A172 (cell line): ENCODE measurements at places on chromosomes 6 and 20.

GRCh38 chr6:107101211-107101610 lies 14.1 kb downstream of the BEND3 start:
- DNase-seq: no peak

- DNase-seq: no peak
Measured at GRCh38 chr6:47250302-47250701, 59.4 kb downstream of the TNFRSF21 start.

DNA sequence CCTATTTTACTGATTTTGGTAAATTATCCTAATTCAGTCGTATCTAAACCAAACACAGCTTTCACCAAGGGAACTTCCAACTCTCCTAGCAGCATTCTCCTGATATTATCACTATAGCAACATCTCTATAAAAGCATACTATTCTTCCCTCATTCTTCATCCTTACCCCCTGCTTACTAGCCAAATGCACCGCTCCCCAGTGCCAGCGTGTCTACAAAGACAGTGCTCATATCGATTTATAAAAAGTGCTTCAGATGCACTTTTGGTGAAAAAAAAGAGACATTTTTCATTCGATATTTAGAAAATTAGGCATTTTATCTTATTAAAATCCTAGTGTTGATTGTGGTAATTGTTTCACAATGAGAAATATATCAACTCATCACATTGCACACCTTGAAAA lies 74.0 kb downstream of the SYNE1 start:
- no peak for DNase-seq

DNA sequence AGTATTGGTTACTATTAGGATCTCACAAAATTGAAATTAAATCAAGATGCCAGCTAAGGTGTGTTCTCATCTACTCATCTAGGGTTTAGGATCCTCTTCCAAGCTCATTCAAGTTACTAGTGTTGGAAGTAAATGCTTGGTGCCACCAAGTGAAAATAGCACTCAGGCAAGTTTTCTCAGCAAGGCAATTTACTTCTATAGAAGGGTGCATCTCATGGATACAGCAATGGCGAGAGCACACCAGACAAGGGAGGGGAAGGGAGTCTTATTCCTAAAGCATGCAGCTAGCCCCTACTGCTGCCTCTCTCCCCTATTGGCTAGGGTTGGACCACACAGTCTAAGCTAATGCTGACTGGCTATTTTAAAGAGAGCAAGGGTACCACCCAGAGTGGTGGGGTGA lies 23.0 kb upstream of the FAM8A1 start:
- DNase-seq: no peak

DNA sequence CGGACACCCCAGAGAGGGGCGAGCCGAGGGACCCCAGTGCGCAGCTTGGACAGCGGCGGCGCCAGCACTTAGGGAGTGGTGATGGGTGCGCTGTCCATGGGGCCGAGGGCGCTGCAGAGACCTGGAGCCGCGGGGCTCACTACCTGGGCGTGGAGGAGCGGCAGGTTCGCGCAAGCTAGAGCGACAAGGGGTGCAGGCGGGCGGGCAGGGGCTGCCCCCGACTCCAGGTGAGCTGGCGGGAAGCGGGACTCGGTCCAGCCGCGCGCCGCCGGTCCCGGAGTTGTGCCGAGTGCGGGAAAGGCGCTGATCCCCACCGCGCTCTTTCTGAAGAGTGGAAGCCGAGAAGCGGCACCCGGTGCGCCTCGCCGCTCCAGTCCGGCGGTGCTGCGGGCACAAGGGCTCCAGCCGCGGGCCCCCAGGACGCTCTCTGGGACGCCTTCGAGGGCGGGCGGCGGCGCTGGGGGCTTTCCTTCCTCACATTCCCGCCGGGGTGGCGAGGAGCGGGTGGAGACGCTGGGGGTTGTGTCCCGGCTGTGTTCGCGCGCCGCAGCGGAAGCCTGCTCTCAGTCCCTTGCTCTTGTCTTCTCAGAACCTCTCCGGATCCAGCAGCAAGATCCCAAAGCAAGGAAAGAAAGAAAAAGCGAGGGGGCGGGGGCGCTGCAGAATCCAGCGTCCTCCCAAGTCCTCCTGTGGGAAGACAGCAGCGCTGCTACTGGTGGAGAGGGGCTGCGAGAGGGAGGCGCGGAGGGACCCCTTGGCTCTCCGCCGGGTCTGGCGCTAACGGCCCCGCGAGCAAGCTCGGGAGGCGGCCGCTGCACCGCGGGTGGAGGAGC lies at the start of gene B3GAT2:
TSS of gene B3GAT2 (minus strand) at position 610 of the 833 bp plus-strand sequence. CDS start 631 bp downstream, outside the sequence.
- no peak for DNase-seq

DNA sequence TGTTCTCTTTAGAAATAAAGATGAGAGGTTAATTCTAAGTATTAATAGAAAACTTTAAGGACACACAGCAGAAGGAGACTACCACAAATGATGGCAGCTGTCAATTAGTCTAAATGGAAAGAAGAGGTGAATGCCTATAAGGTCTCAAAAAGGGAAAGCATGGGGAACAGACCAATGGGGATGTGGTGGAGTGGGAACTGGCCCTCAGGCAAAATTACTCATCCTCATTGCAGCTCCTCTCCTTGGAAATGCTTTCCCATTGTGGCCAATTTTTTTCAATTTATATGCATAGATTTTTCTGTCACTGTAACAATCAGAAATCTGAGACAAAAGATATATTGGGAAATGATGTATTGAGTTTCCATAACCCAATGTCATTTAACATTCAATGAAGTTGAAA lies 222.9 kb upstream of the DEFB112 start:
- peak; percentile 21 for DNase-seq

- no peak for DNase-seq
Measured at GRCh38 chr20:40880063-40880728, 148.4 kb upstream of the TOP1 start.

DNA sequence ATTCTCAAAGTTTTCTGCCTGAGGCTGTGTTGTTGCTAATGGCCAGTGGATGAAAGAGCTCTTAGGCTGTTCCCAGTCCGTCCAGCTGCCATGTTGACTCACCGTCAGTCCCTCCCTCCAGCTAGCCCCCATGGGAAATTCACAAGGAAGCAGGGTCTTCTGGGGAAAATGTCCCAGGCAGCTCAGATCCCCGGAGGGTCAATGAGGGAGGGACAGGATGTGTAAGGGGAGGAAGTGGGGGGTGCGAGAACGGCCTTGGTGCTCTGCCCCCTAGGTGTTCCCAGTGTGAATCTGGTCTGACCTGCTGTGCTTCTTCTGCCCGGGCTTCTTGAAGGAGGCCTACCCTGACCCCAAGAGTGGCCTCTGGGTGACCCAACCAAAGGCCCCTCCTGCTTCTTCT lies 65.9 kb downstream of the CEBPB start:
- DNase-seq: no peak

DNA sequence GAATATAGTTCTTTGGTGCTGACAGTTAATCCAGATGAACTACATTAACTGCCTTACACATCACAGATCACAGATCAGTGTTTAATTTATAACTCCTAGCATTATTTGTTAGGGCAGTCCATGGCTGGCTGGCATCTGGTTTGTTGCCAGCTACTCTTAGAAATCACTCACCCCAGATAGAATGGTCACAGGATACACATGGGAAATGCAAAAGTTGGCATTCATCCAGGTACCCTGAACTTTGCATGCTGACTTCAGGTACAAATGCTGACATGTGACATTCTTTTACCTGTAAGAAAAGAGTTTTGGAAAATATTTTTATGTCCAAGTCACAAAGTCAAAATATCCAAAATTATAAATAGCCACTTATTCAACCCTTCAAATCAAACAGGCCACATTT lies 20.2 kb downstream of the FBXL4 start:
- DNase-seq: no peak

DNA sequence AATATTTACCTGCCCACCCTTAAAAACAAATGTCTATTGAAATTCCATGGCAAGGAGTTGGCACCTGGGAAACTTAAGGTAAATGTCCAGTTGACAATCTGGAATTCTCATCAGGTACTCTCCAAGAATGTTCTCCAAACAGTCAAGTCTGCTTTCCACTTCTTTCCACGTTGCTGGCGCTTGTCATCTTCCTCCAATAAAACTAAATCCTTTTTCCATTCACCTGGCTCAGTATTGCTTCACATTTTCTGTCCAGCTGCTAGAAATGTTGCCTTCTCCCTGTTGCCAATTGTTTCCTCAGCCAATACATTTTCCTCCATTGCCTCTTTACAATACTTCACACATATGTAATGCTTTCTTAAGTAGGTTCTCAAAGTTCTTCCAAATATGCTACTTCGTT lies 1288.1 kb upstream of the MAP3K7 start:
- DNase-seq: no peak

DNA sequence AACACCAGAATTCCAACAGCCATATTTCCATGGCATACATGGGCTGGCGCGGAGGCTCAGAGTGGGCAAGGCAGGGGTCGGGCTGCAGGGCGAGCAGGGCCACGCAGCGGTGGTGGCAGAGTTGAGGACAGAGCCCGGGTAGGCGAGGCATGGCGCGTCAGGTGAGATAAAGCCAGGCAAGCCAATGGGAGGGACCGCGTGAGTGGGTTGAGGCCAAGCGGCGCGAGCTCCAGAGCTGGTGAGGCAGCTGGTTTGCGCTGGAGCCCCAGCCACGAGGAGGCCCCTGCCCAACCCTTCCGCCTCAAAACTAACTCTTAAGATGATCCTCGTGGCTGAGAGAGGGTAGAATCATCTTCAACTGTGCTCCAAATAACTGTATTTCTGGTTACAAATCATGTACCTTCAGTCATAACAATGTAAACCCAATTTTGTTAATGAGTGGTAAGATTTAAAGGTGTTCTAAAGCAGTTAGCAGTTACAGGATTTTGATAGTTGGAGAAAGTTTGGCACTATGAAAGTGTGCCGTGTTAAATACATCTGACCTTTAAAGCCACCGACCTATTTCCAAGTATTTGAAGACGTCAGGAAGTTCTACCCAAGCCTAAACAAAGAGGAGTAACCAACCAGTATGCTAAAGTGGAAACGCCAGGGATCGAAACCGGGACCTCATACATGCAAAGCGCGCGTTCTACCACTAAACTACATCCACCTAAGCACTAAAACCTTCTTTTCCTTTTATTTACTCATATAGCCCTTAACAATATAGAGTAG lies 107.9 kb downstream of the GPX5 start:
- no peak for DNase-seq

DNA sequence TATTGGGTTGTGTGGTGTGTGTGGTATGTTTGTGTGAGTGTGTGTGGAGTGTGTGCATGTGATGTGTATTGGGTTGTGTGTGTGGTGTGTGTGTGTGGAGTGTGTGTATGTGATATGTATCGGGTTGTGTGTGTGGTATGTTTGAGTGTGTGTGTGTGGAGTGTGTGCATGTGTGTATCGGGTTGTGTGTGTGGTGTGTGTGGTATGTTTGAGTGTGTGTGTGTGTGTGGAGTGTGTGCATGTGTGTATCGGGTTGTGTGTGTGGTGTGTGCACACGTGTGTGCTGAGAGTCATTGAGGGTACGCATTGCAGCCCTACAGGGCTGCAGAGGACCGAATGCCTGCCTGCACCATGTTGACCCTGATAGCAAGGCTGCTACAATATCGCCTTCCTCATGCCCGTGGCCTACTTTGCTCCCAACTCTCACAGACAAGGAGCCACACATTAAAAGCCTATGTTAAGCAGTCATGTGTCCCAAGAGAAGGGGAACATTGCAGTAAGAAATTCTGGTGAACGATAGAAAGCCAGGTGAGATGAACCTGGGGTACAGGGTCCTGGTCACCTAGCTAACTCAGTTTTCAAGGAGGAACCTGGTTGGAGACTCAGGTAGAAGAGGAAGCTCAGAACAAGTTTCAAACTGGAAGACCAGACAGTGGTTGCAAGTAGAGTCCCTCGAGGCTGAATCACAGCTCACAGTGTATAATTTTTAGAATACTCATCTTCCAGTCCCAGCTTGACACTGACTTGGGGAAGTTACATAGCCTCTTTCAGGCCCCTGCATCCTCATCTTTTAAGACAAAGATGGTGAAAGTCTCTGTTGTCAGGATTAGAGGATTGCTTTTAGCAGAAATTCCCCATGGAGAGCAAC lies 45.7 kb upstream of the TMEM170B start:
- no peak for DNase-seq

DNA sequence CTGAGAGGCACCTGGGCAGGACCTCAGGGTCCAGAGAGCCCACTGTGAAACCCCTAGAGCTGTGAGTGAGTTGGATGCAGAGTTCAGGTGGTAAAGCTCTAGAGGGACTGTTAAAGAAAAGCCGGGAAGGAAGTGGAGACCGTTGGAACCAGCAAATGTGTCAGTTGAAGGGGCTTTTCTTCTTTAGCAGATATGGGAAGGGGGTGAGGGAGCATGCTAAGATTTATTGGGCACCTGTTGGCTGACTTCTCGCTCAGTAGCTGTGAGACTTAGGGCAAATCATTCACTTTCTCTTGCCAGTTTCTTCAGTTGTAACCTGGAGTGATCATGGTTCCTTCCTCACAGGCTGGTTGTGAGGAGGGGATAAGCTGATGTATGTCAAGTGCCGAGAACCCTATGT lies 287.7 kb downstream of the DHX35 start:
- DNase-seq: no peak

GRCh38 chr20:36311141-36311853 lies 5.2 kb downstream of the DLGAP4 start:
- no peak for DNase-seq

DNA sequence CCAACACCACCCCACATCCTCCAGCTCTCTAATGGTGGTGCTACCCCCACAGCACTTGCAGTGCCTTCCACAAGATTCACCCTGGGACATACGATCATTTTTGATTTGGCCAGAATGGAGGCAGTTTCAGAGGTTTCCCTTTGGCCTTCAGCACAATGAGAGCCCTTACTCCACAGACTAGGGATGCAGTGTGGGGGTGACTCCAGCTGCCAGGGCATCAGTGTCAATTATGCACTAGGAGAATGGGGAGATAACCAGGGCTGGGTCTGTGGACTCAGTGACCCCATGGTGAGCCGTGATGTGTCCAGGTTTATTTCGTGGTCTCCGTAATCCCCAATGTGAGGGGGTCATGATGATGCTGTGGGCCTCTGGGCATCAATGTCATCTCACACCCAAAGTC lies 31.5 kb upstream of the MICB start:
- DNase-seq: no peak

GRCh38 chr6:150118627-150119026 lies 24.2 kb upstream of the PPP1R14C start:
- no peak for DNase-seq

DNA sequence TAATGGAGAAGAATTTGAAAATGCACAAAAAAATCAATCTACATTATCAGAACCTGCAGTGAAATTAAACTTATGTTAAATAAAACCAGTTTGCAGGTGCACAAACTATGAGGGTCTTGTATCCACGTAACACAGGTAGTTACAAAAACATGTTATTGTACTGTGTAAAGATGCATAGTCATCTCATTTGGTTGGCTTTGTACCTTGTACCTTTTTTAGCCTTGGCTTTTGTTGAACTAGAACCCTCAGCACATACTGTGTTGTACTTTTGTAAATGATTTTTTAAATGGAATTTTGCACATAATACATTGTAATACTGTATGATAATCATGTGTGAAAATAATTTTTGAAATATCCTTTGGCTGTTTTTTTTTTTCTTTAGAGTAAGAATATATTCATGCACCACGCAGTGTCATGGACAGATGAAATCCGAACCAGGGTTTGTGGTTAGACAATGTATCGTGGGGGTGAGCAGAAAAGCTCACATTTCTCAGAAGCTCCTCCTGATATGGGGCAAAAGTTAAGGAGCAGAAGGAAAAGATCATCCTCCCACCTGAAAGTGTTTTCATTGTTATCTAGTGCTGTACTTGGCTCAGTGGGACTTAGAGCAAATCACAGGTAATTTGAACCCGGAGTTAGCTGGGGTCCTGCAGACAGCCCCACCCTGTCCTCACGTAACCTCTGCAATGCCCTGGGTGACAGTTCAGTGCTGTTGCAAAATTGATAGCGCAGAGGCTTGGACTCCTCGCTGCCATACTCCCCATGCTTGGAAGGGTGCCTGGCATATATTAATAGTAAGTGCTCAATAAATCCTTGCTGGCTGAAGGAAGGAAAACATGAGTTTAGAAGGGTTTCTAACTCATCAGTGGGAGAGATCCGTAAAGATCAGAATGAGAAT lies 14.8 kb upstream of the NAA20 start:
- DNase-seq: no peak

- DNase-seq: peak; percentile 41
Measured at GRCh38 chr20:13105864-13106457, 97.2 kb downstream of the SPTLC3 start.
